ENCODE measurements at places on chromosomes 1 and 21.

GRCh38 chr1:77643456-77643855 lies 39.0 kb downstream of the ZZZ3 start:
- DNase-seq = no peak

- DNase-seq = no peak
Observed at GRCh38 chr1:193131266-193131860, 9.5 kb downstream of the CDC73 start.

DNA sequence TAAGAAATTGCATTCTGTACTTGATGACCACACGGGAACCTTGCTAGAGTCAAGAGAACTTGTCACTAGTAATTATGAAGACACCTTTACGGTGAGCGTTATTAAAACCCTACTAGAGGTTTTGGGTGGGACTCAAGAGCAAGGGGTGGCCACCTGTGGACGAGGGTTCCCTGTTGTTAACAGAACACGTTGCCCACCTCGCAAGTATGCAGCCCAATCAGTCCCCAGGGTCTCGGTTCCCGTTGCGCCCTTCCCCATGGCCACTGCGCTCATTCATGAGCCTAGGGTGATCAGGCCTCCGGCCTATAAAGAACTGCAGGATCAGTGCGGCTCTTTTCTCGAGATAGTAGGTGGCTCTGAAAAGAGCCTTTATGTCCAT lies 30.2 kb upstream of the RNF187 start:
- no peak for DNase-seq

- DNase-seq = no peak
Observed at GRCh38 chr21:40564318-40564717, 282.6 kb downstream of the DSCAM start.

GRCh38 chr1:71252900-71253299 lies 172.1 kb upstream of the ZRANB2 start:
- no peak for DNase-seq

DNA sequence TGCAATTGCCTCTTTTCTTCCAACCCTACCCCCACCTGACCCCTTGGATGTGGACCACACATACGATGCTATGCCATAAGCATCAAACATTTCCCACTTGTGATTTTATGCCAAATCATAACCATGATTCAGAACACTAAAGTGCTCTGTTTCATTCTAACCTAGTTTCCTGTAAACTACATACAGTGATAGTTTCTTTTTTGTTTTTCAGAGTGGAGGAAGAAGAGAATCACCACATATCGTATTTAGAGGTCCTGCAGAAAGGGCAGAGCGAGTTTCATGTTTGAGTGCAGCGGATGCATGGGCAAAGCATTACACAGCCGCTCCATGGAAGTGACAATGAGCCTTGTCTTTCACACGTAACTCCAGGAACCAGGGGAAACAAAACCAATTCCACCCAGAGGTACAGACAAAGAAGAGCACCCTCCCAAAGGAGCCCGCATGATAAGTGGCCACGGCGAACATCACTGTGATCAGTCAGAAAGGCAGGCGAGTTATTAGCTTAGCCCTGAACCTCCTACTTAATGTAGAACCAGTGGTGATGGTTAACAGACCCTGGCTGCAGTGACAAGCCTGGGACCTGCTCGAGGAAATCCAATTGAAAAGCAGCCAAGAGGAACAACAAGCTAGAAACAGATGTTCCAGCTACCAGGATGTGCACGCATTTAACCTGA lies 64.0 kb upstream of the ZNF281 start:
- DNase-seq = peak; percentile 16

DNA sequence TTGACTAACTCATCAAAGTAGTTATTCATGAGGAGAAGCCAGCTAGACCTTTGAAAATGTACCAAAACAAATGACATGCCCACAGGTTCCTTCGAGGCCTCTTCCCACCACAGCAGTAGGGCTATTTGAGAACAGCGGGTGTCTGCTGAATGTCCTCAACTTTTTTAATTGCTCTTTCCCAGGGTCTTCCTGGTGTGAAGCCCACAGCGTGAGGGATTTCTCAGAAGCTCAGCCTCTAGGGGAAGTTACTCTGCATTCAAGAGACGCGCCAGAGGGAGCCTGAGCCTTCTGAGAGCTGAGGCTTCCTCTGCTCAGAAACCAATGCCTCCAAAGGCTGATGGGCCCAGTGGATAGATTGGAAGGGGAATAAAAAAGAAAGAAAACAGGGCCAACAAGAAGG lies 153.6 kb downstream of the OLFM3 start:
- DNase-seq = peak; percentile 30

- DNase-seq = no peak
Observed at GRCh38 chr1:80645621-80646020, 1155.1 kb upstream of the ADGRL2 start.

DNA sequence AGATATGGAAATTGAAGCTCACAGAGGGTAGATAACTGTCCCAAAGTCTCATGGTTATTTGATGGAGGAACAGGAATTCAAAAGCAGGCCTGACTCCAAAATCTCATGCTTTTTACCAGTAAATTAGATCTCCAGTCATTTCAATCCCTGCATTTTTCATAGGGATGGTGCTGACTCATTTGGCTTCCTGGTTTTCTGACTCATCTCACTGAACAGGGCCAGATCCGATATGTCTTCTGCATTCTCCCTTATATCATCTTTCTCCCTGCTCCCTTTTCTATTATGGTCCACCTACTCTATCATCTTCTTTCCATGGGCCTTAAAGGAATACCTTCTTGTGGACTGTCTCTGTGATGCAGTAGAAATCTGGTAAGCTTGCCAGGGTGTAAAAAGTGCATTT lies 187.2 kb downstream of the FGGY start:
- no peak for DNase-seq

DNA sequence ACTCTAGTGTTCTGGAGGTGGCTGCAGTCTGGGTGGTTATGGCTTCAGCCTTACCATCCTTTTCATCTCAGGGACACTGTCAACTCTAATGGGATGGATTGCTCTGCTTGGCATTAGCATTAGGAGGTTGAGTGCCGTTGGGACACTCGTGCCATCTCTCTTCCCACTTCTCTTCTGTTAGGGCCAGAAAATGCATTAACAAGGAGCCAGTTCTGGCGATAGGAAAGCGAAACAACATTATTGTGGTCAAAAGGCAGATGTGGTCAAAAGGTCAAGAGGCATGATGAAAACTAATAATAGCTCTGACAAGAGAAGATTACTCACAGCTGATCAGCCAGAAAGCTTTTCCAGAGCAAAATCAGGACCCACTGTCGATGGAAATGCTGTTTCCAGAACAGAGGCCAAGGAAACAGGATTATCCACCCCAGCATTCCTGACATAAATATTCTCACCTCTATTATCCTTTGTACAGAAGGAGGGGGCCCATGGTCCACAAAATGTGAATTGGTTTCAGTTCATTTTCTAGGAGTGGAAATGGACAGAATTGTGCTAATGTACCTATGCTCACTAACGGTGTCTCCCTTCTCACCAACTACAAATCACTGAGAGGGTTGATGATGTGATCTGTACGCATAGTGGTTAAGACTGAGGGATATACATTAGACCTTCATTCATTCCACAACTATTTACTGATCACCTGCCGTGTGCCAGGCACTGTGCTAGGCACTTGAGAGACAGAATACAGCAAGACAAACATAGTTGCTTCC lies 72.0 kb downstream of the ST6GALNAC5 start:
- peak; percentile 49 for DNase-seq

DNA sequence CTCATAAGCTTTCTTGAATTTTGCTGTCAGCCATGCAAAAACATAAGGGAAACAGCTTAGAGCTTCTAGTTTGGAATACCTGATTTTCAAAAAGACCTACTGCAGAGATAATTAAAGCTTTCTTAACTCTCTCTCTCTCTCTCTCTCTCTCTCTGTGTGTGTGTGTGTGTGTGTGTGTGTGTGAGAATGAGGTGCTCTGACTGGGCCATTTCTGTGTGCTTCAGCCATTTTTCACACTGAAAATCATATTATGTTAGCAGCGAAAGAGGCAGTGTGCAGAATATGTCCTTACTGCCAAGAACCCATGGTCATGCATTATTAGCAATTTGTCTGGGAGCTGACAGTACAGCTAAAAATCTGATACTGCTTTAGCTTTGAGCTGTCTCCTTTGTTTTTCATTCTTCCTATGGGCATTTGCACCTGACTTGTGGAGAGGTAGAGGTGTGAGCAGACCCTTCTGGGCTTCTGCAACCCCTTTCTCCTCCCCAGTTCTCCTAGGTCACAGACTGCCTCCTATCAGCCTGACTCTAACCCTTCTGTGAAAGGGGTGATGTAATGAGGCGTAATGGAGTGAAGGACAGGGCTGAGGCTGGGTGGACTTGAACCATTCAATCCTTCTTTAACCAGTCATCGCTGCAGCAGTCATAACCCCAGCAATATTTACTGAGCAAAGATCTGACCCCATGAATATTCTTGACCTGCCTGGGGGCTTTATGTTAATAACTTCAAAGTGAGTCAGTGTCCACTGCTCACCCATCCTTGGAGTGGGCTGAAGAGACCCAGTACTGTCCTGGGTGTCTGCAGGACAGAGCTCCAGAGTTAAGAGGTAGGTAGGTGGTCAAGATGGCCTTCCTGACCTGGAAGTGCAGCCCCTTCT lies 61.2 kb downstream of the SYT6 start:
- no peak for DNase-seq

GRCh38 chr1:17356387-17357026 lies 15.5 kb upstream of the PADI6 start:
- DNase-seq = no peak

- no peak for DNase-seq
Observed at GRCh38 chr1:185450917-185451316, 133.9 kb upstream of the IVNS1ABP start.

DNA sequence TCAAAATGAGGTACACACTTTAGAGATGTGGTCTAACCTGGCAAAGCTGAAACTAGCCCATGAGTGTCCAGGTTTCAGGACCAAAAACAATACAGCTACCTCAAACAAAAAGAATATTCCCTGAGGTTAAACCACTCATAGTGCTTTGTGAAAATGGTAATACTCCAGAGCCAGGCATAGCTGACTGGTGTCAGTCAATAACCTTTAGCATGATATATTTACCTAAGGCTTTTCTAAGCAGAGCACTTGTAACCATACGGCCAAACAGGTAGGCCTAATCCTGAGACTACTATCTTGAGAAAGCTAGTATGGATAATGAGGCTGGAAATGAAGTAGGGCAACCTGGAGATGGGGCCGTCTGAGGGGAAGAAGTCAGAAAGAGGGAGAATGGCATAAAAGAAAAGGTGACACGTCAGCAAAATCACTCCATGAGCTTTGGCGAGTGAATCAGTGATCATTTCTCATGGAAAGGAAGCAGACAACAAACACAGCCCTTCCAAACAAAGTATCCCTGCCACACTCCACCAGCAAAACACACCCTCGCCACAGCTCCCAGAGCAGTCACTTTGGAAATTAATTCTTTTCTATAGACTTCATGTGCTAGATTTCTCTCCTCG lies 1.7 kb upstream of the LRRC52 start:
- no peak for DNase-seq

DNA sequence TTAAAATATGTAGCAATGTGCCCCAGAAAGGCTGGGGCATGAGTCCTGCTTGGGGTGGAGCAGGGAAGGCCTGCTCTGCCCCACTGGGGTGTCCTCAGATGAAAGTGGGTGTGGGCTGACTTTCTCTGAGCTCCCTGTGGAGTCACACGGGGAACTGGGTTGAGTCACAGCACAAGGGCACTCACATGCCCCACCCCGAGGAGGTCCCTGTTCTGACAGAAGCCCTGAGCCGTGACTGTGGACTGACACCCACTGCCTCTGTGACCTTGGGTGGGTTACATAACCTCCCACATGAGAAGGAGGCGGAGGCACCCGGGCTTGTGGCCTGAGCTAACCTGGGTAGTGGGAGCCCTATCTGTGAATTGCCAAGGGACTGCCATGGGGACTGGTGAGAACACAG lies 52.5 kb upstream of the TINAGL1 start:
- DNase-seq = no peak

DNA sequence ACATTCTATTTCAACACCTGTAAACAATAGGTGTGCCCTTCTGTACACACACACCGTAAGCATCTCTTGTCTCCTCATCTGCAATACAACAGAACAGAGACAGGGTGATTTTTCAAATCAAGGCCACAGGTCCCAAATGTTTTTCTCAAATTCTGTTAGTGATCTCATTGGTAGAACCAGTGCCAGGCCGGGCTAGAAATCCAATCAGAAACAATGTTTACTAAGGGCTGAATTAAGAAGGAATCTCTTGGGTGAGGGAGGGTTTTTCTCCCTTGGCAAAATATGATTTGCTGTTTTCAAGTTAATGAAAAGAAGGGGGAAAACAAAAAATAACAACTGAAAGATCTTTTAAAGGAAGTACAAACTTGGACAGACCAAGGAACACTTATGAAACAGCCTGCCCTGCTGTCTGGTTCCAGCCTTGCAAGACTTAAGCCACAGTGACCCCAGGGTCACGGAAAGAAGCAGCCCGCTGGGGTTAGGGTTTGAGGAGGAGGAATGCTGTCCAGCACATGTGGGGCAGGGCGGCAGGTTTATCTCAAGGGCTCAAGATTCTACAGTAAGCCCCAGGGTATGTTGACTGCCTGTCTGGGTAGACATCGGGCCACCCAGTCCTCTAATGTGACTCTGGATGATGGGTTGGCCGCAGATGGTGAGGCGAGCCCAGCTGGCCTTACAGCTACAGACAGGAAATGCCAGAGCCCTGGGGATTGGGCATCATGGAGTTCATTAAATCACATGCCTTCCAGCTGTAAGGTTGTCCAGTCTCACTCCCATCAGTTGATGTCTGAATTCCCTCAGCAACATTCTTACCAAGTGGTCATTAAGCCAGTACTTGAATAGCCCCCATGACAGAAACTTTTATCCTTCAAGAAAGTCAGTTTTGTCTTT lies 73.3 kb upstream of the SLC44A3 start:
- no peak for DNase-seq

GRCh38 chr1:202199040-202199889 lies 5.7 kb downstream of the LGR6 start:
- DNase-seq = no peak

GRCh38 chr1:154747740-154748404 lies 122.2 kb downstream of the KCNN3 start:
- peak; percentile 73 for DNase-seq

GRCh38 chr1:182198006-182198605 lies 136.6 kb upstream of the ZNF648 start:
- no peak for DNase-seq

- no peak for DNase-seq
Observed at GRCh38 chr1:100109554-100110066, 23.1 kb downstream of the SASS6 start.

DNA sequence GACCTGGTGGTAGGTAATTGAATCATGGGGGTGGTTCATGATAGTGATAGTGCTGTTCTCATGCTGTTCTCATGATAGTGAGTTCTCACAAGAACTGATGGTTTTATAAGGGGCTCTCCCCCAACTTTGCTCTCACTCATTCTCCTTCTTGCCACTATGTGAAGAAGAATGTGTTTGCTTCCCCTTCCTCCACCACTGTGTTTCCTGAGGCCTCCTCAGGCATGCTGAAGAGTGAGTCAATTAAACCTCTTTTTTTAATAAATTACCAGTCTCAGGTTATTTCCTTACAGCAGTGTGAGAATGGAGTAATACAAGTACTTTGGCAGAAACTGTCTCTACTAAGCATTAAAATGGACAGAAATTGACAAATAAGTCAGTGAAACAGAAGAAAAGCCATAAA lies 21.6 kb downstream of the RAB3GAP2 start:
- DNase-seq = no peak

Data from retina (tissue), 1 donor.